ENCODE measurements at places on chromosomes 3 and 15.

DNA sequence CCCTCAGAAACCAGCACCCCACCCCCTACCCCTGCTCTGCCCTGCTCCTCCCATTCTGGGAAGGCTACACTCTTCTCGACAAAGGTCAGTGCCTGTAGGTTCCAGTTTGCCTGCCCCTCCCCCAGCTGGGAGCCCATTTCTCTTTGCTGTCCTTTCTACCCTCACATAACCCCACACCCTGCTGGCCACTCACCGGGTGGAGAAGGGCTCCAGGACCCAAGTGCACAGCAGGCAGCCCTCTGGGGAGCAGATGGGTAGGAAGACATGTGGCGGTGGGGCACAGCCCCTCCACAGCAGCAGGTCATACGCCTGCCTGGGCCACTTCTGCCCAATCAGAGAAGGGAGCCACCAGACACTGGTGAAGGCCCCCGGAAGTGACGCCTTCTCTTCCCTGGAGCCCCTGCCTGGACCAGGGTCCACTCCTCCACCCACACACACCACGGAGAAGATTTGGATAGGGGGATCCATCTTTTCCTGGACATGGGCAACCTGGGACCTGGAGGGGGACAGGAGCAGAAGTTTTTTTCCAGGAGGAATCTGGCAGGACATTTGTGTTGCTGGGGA is at the start of gene THPO:
Gene THPO, minus strand, starts transcription at position 326 of the 564 bp plus-strand sequence. CDS start 1,948 bp downstream, outside the sequence.
- no peak for DNase-seq

GRCh38 chr3:81459733-81460132 is 301.7 kb downstream of the GBE1 start:
- DNase-seq: no peak

DNA sequence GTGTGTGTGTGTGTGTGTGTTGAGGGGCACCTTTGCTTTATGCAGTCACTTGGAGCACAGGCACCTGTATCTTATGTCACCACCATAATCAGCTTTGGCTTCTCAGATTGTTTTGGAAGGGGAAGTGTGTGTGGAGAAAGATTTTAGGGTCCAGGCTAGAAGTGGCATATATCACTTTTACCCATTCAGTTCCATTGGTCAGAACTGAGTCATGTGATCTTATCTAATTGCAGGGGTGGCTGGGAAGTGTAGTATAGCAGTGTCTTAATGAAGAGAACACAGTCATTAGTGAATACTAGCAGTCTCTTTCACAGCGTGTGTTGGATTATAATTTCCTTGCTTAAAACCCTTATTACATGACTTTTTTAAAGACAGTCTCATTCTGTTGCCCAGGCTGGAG is 20.6 kb downstream of the NCK1 start:
- peak; percentile 35 for DNase-seq

GRCh38 chr3:147298511-147298982 is 107.8 kb downstream of the ZIC4 start:
- DNase-seq: no peak

DNA sequence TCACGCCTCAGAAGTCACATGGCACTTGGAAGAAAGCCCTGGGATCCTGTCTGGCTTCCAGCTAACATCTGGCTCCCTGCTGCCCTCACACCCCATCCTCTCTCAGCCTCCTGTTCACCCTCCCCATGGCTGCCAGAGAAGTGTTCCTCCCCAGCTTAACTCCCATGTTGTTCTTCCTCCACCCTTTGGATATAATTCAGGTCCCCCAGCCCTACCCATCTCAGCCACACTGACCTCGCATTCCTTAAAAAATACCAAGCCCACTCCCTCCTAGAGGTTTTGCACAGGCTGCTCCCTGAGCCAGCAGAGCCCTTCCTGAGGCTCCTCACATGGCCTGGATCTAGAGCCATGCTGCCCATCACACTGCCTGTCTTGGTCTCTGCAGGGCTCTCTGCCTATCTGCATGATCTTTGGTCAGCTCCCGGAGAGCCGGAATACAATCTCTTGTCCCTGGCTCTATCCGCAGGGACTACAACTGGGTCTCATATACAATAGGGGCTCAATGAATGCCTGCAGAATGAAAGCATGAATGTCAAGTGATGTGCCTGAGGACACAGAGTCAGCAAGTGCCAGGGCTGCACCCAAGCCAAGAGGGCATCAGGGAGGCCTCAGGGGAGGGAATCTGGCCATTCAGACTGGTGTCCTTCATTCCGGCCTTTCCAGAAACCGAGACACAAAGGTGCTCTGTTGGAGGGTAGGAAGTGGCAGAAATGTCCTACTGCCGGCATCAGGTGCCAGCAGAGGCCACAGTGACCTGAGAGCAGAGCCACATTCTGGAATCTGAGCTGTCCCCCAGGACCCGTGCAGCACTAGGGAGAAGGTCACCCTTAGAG is 3.8 kb upstream of the TKT start:
- no peak for DNase-seq

GRCh38 chr3:71189480-71189879 is 394.0 kb downstream of the FOXP1 start:
- DNase-seq: no peak

- DNase-seq: no peak
Measured at GRCh38 chr3:32623532-32623931, 52.9 kb upstream of the DYNC1LI1 start.

GRCh38 chr3:55481744-55482495 is 5.2 kb downstream of the WNT5A start:
- DNase-seq: peak; percentile 39

DNA sequence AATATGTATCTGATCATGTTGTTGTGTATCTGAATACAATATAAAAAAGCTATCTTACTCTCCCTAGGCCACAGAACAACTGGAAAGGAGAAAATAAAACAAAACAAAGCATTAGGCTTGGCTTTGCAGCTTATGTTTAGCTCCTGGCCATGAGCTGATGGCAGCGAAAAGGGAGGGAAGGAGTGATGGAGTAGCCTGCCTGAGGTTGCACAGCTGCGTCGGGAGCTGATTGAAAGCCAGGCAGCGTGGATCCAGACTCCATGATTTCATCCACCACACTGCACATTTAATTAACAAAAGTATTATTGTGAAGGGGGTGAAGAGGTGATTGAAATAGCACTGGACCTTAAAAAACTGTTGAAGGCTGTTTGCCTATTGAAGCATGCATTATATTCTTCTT is 212.2 kb downstream of the GABRG3 start:
- no peak for DNase-seq

DNA sequence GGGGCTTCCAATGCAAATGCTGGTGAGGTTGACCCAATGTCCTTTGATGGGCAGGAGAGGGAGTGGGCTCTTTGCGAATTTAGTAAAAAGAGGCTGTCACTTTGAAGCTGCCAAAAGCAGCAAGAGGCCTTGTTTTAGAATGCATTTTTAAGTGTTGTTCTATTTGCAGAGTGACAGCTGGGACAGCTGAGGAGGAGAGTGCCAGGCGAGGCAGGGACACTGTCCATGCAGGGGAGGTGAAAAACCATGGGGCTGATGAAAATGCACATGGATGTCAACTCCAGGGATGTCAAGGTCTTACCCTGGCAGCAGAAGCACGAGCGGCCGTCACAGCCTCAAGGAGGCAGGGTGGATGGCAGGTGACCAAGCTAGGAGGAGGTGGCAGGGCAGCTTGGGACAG is 279.8 kb downstream of the ADAMTS17 start:
- DNase-seq: no peak

DNA sequence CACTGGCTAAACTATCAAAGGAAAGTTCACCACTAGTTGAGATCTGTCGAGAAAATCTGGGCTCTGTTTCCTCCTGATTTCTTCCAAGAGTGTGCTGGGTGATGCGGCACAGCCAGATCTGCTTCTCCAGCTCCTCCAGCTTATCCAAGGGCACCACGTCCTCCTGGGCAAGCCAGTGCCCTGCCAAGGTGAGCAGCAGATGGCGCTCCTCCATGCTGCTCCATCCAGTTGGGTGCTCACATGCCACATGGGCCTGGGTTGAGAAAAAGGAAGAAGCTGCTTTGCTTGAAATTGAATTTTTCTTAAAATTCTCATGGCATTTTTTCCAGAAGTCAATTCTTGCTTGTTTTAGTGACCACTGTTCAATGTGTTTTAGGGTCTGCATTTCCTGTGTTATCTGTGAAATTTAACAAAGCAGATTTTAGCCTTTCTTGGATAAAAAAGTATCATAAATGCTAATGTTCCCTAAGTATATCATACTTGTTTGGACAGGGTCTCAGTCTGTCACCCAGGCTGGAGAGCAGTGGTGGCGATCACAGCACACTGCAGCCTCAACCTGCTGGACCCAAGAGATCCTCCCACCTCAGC is 47.3 kb downstream of the EIF3J start:
- peak; percentile 46 for DNase-seq

- DNase-seq: no peak
Measured at GRCh38 chr3:126098391-126098858, 14.5 kb upstream of the SLC41A3 start.

GRCh38 chr3:38349684-38350359 is 3.2 kb downstream of the XYLB start:
- no peak for DNase-seq

- no peak for DNase-seq
Measured at GRCh38 chr15:69624155-69624520, 171.5 kb downstream of the RPLP1 start.

- no peak for DNase-seq
Measured at GRCh38 chr3:177744873-177745606, 547.8 kb upstream of the TBL1XR1 start.

- no peak for DNase-seq
Measured at GRCh38 chr3:105496343-105496742, 129.6 kb downstream of the ALCAM start.

DNA sequence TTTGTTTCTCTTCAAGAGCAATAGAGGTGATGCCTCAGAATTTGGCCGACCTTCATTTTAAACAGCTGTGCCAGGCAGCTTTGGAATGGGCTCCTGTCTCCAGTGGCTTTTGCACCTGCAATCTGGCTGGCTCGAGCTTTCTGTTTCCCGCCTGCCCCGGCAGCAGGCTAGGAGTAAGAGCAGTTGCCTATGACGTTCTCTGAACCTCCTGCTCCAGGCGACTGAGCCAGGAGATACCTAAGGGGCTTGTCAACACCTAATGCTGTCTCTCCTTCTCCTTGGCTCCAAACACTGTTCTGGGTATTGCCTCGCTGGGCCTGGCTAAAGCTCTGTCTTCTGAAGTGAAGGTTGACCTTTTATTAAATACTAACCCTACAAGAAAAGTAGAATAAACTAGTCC is 229.9 kb downstream of the LRRN1 start:
- DNase-seq: no peak

DNA sequence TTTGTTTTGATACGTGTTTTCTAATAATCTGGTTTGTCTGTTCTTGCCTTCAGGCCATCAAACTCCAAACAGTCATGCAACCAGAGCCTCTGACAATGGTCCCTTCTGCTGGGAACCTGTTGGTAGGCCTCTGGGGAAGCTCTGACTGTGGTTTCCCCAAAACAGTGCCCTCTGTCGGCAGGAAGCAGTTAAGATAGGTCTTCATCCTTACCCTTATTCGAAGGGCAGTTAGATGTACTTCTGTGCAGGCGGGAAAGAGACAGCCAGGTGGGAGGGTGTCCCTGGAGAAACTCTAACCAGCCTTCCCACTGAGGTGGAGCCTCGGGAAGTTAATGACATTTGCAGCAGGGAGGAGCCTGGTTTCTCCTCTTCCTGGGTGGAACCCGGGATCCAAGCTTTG is 81.6 kb upstream of the CHMP2B start:
- DNase-seq: peak; percentile 15

- DNase-seq: no peak
Measured at GRCh38 chr3:58161435-58162398, 49.1 kb downstream of the DNASE1L3 start.

- no peak for DNase-seq
Measured at GRCh38 chr3:134428401-134428800, 54.2 kb upstream of the AMOTL2 start.

- DNase-seq: no peak
Measured at GRCh38 chr3:125212091-125212508, 448 bp downstream of the SLC12A8 start.

GRCh38 chr3:117809186-117810081 is 1099.9 kb downstream of the TUSC7 start:
- no peak for DNase-seq

GRCh38 chr15:58595516-58596263 is 153.8 kb downstream of the ADAM10 start:
- DNase-seq: no peak

DNA sequence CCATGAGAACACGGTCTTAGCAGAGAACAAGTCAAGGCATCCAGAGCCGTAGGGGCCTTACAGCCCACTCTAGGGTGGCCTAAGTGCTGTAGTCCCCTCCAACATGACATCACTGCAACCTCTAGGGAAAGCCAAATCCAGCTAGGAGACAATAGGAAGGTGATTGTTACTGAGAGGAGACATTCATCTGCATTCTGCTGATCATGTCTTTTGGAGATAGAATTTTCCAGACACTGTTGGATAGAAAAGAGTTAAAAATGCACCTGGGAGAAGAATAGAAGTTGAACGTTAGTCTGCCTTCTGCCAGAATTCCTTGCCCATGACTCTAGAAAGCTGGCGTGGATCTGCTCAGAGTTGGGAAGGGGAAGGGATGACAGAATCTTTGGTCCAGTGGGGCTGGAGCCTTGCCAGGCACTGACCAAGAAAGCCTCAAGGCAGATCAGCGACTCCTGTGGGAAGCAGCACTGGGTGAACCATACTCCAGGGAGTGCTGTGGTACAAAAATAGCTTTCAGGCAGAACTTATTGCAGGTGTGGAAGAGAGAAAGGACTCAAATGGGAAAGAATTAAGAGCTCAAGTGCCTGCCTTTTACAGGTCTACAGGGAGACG is 44.8 kb upstream of the RAF1 start:
- DNase-seq: no peak

GRCh38 chr15:91308855-91309254 is 208.8 kb downstream of the SV2B start:
- DNase-seq: no peak

GRCh38 chr3:149555927-149556326 is 81.4 kb downstream of the TM4SF4 start:
- DNase-seq: no peak

GRCh38 chr3:55343486-55344357 is 143.4 kb downstream of the WNT5A start:
- DNase-seq: no peak

DNA sequence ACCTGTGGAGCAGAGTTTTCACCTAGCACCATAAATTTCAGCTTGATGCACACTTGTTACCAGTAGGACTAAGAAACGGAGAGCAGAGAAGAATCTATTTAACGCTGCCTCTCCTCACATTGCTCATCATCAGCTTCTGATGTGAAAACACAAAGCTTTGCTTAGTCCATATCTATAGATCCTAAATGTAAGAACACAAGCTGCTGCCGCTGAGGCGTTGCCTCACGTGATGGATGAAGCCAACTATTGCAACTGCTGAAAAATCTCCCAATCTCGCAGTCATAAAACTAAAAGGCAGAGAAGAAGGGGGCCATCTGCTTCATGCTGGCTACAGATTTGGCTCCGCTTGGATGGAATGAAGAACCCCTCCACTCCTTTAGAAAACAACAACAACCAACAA is 42.7 kb downstream of the CADPS start:
- no peak for DNase-seq

- DNase-seq: no peak
Measured at GRCh38 chr3:106431721-106432120, 562.9 kb upstream of the CBLB start.

GRCh38 chr3:188853856-188854771 is 317.7 kb upstream of the TPRG1 start:
- DNase-seq: no peak
